HFFc6 (cell line): ENCODE measurements at places on chromosomes 16 and 17.

DNA sequence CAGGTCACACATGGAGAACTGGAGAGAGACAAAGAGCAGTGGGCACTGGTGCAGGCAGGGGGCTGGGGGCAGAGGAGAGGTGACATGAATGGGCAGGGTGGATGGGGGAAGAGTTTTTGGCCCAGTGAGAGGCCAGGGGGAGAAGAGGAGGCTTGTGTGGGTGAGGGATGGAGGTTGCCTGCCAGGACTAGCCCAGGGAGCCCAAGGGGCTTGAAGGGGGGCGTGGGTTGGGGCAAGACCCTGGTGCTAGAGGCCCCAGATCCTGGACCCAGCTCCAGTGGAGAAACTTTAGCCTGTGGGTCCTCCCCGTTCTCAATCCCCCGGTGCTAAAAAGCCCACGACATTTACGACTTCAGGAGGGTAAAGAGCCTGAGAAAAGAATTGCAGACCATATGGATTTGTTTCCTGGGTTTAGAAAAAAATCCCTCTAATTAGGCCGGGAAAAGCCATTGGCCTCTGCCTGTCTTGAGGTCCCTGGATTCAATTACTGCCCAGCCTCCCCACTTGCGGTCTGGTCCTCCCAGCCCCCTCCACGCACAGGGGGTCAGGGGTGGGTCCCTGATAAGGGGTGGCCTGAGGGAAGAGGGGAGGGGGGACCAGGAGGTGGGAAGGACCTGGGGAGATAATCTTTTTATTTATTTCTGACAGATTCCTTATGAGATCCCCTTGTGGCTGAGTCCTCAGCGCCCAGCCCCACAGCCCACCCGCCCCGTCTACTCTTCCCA lies 33.0 kb downstream of the NGFR start:
- no peak for DNase-seq

DNA sequence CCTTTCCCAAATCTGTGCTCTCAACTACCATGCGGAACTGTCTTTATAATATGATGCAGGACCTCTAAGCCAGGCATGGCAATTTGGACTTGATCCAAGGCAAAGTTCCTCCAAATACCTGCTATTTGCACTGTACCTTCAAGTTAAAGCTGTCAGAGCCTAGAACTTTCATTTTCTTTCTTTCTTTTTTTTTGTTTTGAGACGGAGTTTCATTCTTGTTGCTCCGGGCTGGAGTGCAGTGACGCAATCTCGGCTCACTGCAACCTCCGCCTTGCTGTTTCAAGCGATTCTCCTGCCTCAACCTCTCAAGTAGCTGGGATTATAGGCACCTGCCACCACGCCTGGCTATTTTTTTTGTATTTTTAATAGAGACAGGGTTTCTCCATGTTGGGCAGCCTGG lies 51.7 kb downstream of the ARHGAP27 start:
- DNase-seq, result no peak

- DNase-seq, result peak; percentile 80
Measured at GRCh38 chr17:12463102-12463501, 202.6 kb upstream of the MYOCD start.

GRCh38 chr16:4733747-4734062 lies 366 bp downstream of the ANKS3 start:
- DNase-seq, result no peak
